ENCODE measurements at places on chromosomes 16 and 17. TPM values are rescaled to one million over a fixed set of nuclear protein-coding genes. Genes with fewer than 3 reads are reported as not detected.

DNA sequence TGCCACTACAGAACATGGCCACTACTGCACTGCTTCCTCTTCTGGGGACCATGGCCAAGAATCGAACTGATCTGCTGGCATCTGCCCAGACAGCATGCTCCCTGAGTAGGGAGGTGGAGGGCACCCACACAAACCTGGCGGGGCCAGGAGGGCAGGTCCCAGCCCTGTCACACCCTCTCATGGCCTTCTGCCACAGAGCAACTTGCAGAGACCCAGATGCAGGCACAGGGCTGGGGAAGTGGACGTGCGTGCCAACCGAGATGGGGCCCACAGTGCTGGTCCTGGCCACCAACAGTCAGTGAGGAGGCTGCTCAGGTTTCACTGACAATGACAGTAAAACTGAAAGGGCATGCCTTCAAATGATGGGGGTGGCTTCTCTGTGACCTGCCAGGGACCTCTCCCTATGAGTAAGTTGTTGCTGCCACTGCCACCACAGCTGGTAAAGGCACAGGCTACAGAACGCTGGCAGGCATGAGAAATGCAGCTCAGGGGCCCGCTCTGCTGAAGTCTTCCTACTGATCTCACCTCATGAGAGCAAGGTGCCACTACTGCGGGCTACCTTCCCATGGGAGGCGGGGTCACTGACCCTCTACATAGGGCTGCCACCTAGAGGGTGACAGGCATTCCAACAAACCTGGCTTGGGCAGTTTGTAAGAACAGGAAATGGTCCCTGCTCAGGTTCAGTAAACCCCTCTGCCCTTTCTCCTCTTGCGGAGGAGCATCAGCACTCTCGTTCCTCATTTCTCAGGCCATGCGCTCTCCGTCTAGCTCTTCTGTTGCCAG, 15.5 kb downstream of the HIC1 start:
- H3K36me3 ChIP-seq: peaks cover 79% of the 10 kb centered on the region
- peak; percentile 92 for DNase-seq
- no peaks in the 10 kb centered on the region for H3K27me3 ChIP-seq
- H3K27ac ChIP-seq: no peak overlapping the region
- H3K4me1 ChIP-seq: peaks cover under 1% of the 10 kb centered on the region

CDH3 gene
- 88.1 TPM for total RNA-seq

KRT39 gene
- total RNA-seq: not detected

MMP28 gene
- not detected for total RNA-seq

DNA sequence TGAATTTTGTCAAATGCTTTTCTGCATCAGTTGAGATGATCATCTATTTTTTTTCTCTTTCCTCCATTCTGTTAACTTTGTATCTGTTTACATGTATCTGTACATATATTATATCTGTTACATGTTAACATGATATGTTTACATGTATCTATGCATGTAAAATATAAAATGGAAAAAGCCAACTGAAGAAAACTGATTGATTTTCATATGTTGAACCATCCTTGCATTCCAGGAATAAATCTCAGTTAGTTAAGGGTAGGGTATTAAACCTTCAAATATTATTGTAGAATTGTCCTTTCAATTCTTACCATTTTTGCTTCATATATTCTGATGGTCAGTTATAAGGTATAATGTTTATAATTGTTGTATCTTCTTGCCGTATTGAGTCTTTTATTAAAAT, 336.1 kb downstream of the ZFHX3 start:
- H3K27me3 ChIP-seq: no peaks in the 10 kb centered on the region
- no peaks in the 10 kb centered on the region for H3K4me1 ChIP-seq
- no peak overlapping the region for H3K4me3 ChIP-seq

GRCh38 chr17:65495122-65496055, 66.1 kb downstream of the AXIN2 start:
- H3K27me3 ChIP-seq: no peaks in the 10 kb centered on the region
- H3K36me3 ChIP-seq: no peaks in the 10 kb centered on the region
- peak overlapping the region; percentile 47 for H3K4me3 ChIP-seq
- peak; percentile 97 for DNase-seq

DNA sequence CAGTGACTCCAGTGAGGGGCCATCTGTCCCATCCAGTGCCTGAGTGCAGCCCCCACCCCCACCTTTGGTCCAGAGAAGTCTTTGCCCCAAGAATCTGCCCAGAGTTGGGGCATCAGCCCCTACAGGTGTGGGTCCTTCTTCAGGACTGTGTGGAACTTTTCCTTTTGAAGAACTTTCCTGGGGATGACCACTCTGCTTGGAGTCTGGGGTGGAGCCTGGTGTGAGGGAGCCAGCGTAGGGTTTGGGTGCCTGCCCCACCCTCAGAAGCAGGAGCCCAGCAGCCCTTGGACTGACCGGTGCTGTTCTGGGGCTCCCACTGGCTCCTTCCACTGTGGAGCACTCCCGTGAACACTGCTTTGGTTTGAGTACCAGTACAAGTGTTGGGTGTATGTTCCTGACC, 19.3 kb downstream of the MPRIP start:
- H3K27me3 ChIP-seq: no peaks in the 10 kb centered on the region
- H3K36me3 ChIP-seq: no peaks in the 10 kb centered on the region
- no peak overlapping the region for H3K4me3 ChIP-seq
- no peaks in the 10 kb centered on the region for H3K4me1 ChIP-seq
- DNase-seq: no peak

All from endodermal cell (in vitro differentiated cells).